ENCODE measurements at places on chromosomes 2 and 18. TPM values are rescaled to one million over a fixed set of nuclear protein-coding genes. Genes with fewer than 3 reads are reported as not detected.

GRCh38 chr2:237279012-237279768 lies 134.8 kb downstream of the COL6A3 start:
- peaks cover 11% of the 10 kb centered on the region for H3K4me1 ChIP-seq
- H3K27ac ChIP-seq = no peak overlapping the region
- no peaks in the 10 kb centered on the region for H3K36me3 ChIP-seq
- H3K27me3 ChIP-seq = no peaks in the 10 kb centered on the region

GRCh38 chr2:19360266-19360965 lies 2.0 kb upstream of the OSR1 start:
- DNase-seq = no peak
- no peaks in the 10 kb centered on the region for H3K27me3 ChIP-seq
- peak overlapping the region; percentile 96 for H3K27ac ChIP-seq
- H3K4me1 ChIP-seq = peaks cover 11% of the 10 kb centered on the region
- H3K4me3 ChIP-seq = peak overlapping the region; percentile 91
- H3K36me3 ChIP-seq = no peaks in the 10 kb centered on the region

GRCh38 chr2:190651413-190651812 lies 2.5 kb downstream of the NAB1 start:
- no peak for DNase-seq
- H3K27me3 ChIP-seq = no peaks in the 10 kb centered on the region
- no peak overlapping the region for H3K27ac ChIP-seq
- H3K36me3 ChIP-seq = no peaks in the 10 kb centered on the region

DNA sequence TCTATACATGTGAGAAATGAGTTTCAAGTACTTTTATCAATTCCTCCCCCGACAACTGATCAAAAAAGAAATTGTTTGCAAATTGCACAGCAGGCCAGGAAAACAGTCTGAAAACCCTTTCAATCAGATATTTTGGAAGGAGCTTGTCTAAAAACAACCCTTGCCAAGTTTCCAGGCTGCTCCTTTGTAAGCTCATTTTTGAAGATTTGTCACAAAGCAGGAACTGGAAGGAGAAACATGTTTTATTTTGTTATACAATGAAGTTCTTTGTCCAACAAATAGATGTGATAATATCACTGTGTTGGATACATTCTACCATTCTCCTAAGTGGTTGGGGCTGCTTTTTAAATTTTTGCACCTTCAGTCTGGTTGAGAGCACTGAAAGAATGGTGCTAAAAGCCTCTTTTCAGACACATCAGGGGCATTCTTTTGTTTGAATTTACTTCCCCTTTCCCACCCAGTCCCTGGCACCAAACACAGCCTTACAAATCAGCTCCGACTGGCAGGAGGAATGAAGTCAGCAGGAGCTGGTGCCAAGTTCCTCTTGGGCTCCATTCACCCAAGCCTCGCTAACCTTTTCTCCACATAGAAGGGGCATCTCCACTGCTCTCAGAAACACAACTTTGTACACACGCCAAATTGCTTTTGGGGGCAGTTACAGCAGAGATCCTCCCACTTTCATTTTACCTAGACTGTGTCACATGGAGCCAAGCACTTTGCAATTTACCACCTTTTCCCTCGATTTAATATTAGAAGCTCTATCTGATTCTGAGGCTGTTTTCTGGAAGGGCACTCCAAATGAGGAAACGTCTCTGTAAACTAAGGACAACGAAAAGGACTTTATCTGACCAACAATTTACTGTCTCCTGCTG lies 88.0 kb downstream of the C1D start:
- H3K4me3 ChIP-seq = peak overlapping the region; percentile 35
- peak overlapping the region; percentile 70 for H3K27ac ChIP-seq
- DNase-seq = peak; percentile 83
- H3K4me1 ChIP-seq = no peaks in the 10 kb centered on the region
- H3K36me3 ChIP-seq = no peaks in the 10 kb centered on the region

DNA sequence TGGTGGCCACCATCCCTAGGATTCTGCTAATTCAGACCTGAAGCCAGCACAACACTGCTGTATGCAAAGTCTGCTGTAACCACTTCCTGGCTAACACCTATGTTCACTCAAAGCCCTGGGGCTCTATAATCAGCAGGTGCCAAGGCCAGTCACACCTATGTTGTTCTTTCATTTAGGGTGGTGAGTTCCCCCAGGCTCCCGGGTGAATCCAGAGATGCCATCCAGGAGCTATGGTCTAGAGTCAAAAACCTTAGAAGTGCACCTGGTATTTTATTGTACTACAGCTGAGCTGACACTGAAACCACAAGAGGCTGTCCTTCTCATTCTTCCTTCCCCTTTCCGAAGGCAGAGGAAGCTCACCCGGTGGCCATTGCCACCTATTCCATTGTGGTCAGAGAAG lies 46.2 kb upstream of the CCDC141 start:
- no peaks in the 10 kb centered on the region for H3K27me3 ChIP-seq
- H3K4me3 ChIP-seq = no peak overlapping the region
- no peak for DNase-seq

GRCh38 chr2:7971841-7972240 lies 710.0 kb upstream of the ID2 start:
- no peaks in the 10 kb centered on the region for H3K36me3 ChIP-seq
- no peak overlapping the region for H3K27ac ChIP-seq

DNA sequence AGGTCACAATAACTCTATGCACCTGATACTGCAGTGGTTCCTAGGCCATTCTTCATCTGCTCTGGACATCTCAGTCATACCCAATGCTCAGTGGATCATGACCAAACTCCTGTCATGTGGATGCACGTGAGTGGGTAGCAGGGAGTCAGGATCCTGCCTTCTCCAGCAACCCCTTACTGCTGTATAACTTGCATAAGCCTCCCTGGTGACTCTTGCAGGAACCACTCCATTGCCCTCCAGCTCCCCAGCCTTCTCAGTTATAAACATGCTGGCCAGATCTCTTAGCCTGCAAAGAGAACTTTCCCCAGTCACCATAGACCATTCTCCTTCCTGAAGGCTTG lies 98.6 kb upstream of the ZNF397 start:
- H3K27me3 ChIP-seq = no peaks in the 10 kb centered on the region
- H3K27ac ChIP-seq = no peak overlapping the region
- no peaks in the 10 kb centered on the region for H3K4me1 ChIP-seq
- DNase-seq = no peak

DNA sequence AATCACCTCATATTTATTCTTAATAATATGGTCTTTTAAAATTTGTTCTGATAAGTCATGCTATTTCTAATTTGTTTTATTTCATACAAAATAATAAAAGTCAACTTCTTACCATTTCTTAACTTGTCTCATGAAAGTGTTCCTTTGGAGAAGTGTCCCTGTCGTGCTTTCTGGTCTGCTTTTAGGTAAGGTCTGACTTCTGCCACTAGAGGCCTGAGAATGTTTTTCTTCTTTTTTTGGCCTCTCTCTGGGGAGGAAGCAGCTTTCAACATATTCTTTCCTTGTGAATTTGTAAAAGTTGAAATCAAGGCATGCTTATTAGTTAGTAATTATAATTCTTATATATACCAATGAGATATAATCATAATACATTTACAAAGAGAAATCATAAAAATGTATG lies 39.4 kb downstream of the MAP2 start:
- no peak overlapping the region for H3K4me3 ChIP-seq
- H3K27me3 ChIP-seq = no peaks in the 10 kb centered on the region
- H3K4me1 ChIP-seq = peaks cover 7% of the 10 kb centered on the region
- DNase-seq = no peak

DNA sequence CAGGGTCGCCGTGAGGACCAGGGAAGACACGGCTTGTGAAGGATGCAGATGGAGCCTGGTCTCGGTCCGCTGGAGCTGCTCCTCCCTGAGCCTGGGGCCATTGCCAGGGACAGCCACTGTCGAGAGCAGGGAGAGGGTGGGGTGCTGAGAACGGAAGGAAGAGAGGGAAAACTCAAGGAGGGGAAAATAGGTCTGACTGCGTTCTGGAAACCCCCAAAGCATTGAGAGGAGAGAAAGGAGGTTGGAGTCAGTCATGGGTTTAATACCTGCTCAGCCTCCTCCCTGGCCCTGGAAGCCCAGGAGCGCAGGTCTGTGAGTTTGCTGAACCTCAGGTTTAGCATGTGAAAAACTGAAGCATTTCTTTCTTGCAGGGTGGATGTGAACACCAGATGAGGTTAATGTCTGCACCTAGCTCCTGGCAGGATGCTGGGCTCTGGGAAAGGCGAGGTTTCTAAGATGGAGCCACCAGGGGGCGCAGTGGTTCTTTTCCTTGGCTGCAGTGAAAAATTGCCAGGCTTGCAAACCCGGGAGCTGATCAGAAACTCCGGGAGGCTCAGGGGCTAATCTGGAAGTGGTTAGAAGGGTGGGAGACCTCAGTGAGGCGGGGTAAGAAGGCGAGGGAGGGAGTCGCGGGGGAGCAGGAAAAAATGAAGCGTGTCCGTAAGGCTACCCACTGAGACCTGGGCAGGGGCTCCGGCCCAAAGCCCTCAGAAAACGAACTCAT lies 33.6 kb upstream of the RNF149 start:
- no peak for DNase-seq
- no peaks in the 10 kb centered on the region for H3K4me1 ChIP-seq
- H3K4me3 ChIP-seq = no peak overlapping the region
- H3K27me3 ChIP-seq = no peaks in the 10 kb centered on the region
- no peak overlapping the region for H3K27ac ChIP-seq

DNA sequence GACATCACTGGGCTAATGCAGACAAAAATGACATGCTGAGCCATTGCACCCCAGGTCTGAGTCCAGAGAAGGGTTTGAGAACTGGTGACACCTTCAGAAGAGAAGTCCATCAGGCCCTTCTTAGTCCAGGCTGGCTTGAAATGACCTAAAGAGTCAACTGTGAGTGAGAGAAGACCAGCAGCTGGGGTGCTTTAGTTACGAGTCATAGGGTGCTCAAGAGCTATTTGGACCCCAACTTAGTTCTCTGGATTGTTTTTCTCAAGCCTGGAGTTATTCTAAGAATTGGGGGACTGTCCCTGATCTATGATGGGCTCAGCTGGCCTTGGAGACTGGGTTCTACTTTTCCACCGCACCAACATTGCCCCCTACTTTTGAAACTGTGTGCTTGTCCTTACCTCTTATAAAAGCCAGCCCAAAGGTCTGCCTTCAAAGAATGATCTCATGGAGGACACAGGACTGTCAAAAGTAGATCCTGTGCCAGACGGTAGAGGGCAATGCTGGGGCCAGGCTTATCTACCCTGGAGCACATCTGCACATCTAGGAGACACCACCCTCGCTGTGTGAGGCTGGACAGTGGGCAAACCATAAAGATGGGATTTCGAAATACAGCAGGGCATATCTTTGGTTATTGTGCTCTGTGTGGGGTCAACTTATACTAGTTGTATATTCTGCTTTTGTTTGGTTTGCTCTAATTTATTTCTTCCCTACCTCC lies 333.0 kb upstream of the SLC14A2 start:
- no peaks in the 10 kb centered on the region for H3K36me3 ChIP-seq
- H3K4me3 ChIP-seq = no peak overlapping the region
- no peak overlapping the region for H3K27ac ChIP-seq
- DNase-seq = no peak

GRCh38 chr2:53508667-53509066 lies 258.9 kb upstream of the CHAC2 start:
- DNase-seq = no peak
- no peaks in the 10 kb centered on the region for H3K27me3 ChIP-seq
- no peak overlapping the region for H3K27ac ChIP-seq
- H3K4me1 ChIP-seq = no peaks in the 10 kb centered on the region

DNA sequence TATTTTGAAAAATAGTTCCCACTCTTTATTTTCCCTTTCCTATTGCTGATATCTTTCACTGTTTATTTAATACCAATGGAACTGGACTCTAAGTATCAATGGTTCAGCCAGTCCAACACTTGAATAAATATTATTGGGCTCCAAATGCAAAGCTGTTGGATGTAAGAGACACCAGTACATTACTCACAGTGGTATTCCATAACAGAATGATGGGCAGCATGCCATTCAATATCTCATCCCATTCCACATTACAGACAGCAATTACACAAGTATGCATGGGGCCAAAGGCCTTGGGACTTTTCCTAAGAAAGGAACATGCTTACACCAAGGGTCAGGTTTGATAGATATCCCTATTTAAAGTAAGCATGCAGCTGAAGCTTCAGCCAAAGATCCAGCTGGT lies 231.9 kb downstream of the RND3 start:
- no peak overlapping the region for H3K27ac ChIP-seq
- H3K4me1 ChIP-seq = no peaks in the 10 kb centered on the region
- DNase-seq = no peak
- H3K4me3 ChIP-seq = no peak overlapping the region

DNA sequence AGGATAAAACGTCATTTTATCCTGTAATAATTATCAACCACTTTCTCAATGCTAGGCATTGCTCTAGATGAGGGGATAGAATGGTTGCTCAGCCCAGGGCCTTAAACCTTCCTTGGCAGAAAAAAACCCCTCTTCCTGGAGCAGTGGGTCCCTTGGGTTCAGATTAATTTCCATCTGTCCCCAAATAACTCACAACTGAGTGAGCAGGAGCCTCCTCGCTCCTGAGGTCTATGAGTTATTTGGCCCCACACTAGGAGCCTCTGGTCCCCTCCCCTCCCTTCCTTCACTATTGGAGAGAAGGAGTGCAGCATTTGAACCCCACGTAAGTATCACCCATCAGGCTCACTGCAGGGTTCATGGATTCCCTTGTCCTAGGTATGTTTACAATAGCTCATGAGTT lies 157.5 kb upstream of the FHL2 start:
- H3K27ac ChIP-seq = no peak overlapping the region
- no peaks in the 10 kb centered on the region for H3K4me1 ChIP-seq
- no peak for DNase-seq
- no peaks in the 10 kb centered on the region for H3K27me3 ChIP-seq

VWC2L gene
- not detected for total RNA-seq

SCTR gene
- total RNA-seq = not detected

DRC1 gene
- total RNA-seq = not detected

EFEMP1 gene
- total RNA-seq = 1,320 TPM

DIPK1C gene
- total RNA-seq = not detected
